ENCODE measurements at places on chromosomes 6 and 20. TPM values are rescaled to one million over a fixed set of nuclear protein-coding genes. Genes with fewer than 3 reads are reported as not detected.

RIMS4 gene
- total RNA-seq = 1.2 TPM

FAM83C gene
- total RNA-seq = not detected

BHLHE23 gene
- total RNA-seq = not detected

GRCh38 chr20:35329435-35330139 is 37.4 kb upstream of the FAM83C start:
- DNase-seq = no peak

DNA sequence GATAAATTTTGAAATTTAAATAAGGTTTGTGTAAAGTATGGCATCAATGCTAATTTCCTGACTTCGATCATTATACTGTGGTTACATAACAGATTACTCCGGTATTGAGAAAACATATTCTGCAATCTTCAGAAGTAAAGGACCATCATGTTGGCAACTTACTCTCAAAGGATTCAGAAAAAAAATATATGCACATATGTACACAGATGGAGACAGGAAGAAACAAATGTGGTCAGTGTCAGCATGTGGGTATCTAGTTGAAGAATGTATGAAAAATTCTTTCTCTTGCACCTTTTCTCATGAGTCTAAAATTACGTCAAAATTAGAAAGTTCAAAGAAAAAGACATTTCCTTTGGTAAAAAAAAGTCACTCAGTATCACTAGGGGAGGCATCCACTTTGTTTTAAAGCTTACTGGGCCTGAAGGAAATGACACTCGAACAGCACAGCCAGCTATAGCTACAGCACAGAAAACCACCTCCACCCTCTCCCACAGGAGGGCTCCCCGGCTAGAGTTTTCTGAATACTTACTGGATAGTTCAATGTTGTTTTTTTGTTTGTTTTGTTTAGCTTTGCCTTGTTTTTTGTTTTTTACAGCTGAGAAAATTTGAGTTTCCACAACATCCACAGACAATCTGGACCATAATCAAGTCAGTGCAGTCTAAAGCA is 317.2 kb upstream of the AGPAT4 start:
- no peak for DNase-seq
